CD4-positive, alpha-beta T cell (primary cell): ENCODE measurements at places on chromosomes 11 and 22. TPM values are rescaled to one million over a fixed set of nuclear protein-coding genes. Genes with fewer than 3 reads are reported as not detected.

GRCh38 chr11:45843158-45843924, 3.9 kb upstream of the CRY2 start:
- peak; percentile 97 for DNase-seq

GRCh38 chr11:30489511-30489910, 96.6 kb downstream of the MPPED2 start:
- DNase-seq = no peak

The RPS6KA4 gene
- total RNA-seq = 7.3 TPM

GRCh38 chr11:30594646-30595411, 8.7 kb upstream of the MPPED2 start:
- no peak for DNase-seq

The OR5L2 gene
- not detected for total RNA-seq

GRCh38 chr11:95398437-95399112, 167.6 kb upstream of the SESN3 start:
- DNase-seq = no peak

- no peak for DNase-seq
These were observed 11.2 kb upstream of the SREBF2 start for GRCh38 chr22:41821471-41822316.

GRCh38 chr11:32839308-32839707, 9.6 kb downstream of the PRRG4 start:
- DNase-seq = no peak

The VSTM5 gene
- total RNA-seq = not detected

The C11orf68 gene
- total RNA-seq = 13.8 TPM

- DNase-seq = no peak
These were observed 1.5 kb upstream of the UBASH3B start for GRCh38 chr11:122653916-122654585.

- no peak for DNase-seq
These were observed 51.7 kb downstream of the FLI1 start for GRCh38 chr11:128745311-128746136.

DNA sequence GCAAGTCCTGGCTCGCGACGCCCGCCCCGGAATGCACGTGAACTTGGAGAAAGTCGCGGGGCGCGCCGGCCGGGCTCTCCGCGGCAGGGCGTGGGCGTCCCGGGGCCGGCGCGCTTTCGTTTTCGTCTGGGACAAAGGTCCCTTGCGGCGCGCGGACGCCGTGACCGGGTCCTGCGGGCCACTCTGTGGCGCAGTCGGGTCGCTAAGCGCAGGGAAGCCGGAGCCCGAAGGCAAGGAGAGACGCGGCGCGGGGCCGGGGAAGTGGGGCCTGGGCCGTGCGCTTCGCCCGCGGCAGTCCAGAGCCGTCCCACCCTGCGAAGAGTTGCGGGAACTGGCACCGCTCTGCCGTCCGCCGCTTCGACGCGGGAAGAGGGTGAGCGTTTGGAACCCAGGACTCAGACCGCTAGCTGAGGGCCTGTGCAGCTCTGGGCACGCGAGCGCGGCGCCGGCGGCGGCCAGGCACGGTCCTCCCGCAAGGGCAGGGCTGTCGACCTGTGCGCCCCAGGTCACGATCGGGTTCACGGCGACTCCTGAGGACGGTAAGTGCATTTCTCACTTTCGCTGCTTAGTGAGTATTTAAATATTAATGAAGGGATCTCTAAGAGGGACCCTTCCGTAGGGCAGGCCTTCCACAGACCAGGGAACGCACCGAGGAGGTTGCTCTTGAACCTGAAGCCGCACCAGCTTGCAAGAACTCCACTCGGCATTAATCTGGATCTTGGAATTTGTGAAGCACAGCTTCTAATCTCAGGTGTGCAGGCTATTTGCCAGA, 78.0 kb upstream of the PPARA start:
- DNase-seq = peak; percentile 28

The ZNRF3 gene
- total RNA-seq = 0.61 TPM

The UCP3 gene
- total RNA-seq = 3.7 TPM

- DNase-seq = no peak
These were observed 723.2 kb downstream of the BRD1 start for GRCh38 chr22:49104434-49104833.

GRCh38 chr11:15710580-15711275, 596.0 kb downstream of the INSC start:
- DNase-seq = no peak

DNA sequence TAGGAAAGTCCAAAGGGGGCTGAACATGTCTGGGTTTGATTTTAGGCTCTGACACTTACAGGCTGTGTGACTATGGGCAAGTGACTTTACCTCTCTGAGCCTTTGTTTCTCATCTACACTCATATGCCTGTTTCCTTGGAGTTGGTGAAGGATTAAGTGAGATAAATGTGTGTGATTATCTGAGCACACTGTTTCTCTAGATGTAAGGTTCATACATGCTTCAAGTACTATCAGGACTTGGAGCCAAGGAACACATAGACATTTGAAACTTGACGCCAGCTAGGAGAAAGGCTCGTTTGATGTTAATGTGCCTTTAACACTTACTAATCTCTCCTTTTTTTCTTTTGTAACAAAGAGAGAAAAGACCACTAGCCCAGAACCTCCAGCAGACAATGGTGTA, 9.7 kb downstream of the CRYBB1 start:
- DNase-seq = no peak

- no peak for DNase-seq
These were observed 941.8 kb downstream of the BRD1 start for GRCh38 chr22:48885919-48886305.

The NLRP6 gene
- total RNA-seq = 14.7 TPM

DNA sequence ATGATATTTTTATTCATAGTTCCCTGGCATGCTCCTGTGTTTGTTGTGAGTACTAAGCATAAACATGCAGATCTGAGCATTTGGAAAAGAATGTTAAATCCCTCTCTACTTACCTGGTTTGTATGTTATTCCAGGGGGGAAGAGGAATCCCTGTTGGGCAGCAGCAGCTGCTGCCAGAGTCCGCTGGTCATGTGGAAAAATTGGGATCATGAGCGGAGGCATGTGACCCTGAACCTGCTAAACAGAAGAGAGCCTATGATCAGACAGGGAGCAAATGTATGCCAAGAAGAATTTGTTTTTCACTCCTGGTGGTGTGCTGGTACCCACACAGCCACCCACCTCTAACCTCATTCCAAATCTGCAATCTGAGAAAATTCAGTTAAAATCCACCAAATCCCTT, 244.7 kb downstream of the SOX6 start:
- no peak for DNase-seq

The MRGPRX2 gene
- not detected for total RNA-seq

DNA sequence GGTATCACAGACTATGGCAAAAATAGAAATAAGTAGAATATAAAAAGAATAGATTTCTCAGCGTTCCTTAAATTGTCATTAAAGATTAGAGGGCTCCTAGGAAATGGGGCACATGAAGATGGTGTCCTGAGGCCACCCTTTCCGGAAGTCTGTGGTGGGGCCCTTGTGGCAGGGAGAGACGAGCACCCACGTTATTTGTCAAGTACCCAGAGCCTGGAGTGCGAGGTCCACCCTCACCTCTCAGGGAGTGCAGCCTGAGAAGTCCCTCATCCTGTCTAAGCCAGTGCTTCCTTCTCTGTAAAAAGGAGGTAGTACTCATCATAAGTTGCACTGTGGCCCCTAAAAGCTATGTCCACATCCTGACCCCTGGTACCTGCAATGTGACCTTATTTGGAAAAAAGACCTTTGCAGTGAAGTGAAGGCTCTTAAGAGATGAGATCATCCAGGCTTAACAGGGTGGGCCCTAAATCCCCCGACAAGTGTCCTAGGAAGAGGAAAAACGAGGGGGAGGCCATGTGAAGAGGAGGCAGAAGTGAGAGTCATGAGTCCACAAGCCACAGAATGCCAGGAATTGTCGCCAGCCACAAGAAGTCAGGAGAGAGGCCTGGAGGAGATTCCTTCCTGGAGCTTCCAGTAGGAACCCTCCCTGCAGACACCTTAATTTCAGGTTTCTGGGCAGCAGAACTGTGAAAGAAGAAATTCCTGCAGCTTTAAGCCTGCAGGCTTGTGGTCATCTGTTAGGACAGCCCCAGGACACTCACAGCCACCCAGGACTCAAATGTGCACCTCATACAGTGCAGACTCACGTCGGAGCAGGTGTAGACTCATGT, 76.8 kb upstream of the CCND1 start:
- no peak for DNase-seq

The GLB1L2 gene
- 0.59 TPM for total RNA-seq

The TMEM151A gene
- 0.11 TPM for total RNA-seq

The UPK2 gene
- not detected for total RNA-seq

GRCh38 chr11:116697011-116697410, 75.8 kb downstream of the BUD13 start:
- DNase-seq = no peak

The ZP1 gene
- 0.20 TPM for total RNA-seq

The OR52L1 gene
- not detected for total RNA-seq

The TMEM86A gene
- 8.0 TPM for total RNA-seq

GRCh38 chr11:6498121-6498520, 1.0 kb downstream of the DNHD1 start:
- no peak for DNase-seq

GRCh38 chr11:90330632-90331031, 107.8 kb upstream of the CHORDC1 start:
- DNase-seq = no peak

The LRRC56 gene
- total RNA-seq = 2.4 TPM

DNA sequence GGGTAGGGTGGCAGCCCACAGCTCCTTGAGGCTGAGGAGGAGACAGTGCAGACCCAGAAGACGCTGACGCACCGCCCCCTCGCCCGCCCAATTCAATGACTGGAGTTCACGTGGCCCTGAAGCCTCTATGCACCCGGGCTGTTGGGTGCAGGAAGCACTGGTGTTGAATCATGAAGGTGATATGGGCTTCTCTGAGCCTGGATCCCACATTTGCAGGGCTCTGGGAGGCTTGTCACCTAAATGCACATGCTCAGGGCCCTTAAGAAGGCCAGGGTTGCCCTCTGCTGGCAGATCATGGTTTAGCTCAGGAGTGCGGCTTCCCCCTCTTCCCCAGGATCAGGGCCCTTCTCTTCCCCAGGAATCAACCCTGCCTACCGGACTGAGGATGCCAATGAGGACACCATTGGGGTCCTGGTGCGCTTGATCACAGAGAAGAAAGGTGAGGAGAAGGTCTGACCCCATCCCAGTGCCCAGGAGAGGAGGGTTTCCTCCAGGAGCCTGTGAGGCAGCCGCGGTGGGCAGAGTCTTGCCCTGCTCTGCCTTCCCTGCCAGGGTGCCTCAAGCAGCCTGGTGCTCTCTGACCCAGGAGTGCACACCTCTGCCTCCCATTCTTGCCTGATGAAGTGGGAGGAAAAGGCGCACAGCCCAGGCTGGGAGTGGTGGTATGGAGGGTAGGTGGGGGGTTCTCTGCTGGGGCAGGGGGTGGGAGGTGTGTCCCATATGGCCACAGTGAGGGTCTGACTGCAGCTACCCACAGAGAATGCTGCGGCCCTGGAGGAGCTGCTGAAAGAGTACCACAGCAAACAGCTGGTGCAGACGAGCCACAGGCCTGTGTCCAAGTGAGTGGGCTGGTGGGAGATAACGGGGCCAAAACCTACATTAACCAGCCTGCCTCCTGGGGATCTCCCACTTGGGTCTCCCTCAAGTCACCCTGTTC, 17.5 kb downstream of the RELT start:
- DNase-seq = peak; percentile 54

The INCENP gene
- 16.3 TPM for total RNA-seq
